ENCODE measurements at places on chromosomes 7 and 10.

DNA sequence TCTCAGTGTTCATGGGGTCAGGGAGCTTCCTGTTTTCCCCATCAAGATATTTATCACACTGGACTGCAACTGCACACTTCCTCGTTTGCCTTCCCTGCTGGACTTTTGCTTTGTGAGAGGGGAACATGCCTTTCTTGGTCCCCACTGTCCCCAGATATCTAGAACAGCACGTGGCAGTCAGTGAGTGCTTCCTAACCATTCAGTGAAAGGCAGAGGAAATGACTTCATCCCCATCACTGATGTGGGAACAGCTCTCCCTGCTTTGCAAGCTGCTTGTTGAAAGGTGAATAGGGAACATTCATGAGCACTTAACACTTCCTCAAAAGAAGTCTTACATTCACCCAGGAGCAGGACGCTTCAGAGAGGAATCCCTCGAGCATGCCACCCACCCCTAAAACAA, 135.4 kb downstream of the MYOF start:
- DNase-seq: peak; percentile 17

- peak; percentile 41 for DNase-seq
Observed at GRCh38 chr10:4652111-4653010, 173.6 kb upstream of the AKR1E2 start.

DNA sequence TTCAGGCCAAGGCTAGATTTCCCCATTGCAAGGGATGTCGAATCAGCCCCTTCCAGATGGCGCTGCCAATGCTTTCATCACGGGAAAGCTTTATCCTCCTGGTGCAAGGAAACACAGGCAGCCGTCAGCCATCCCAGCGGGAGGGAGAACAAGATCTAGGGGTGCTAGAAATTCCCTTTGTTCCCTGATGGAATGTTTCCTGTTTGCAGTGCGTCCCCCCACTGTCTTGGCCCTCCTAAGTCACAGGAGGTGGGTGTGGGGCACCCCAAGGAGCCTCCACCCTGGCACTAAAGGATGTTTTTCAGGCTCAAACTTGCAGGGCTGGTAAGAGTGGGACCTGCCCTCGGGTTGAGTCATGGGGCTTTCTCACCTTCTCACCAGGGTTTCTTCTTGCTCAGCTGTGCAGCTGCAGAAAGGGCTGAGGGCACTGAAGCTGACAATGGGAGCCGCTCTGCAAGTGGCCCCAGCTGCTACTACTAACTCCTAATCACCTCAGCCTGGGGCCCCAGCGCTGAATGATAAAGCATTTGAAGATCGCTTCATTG, 103.6 kb downstream of the PRPF18 start:
- DNase-seq: no peak

DNA sequence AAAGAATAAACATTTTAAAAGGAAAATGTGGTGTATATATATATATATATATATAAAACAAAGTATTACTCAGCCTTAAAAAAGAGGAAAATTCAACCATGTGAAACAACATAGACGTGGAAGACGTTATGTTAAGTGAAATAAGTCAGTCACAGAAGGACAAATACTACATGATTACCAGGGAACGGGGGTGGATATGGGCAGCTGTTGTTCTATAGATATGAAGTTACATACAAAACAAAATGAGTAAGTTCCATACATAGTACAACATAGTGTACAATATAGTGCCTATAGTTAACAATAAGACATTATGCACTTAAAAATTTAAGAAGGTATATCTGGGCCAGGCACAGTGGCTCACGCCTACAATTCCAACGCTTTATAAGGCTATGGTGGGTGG, 48.8 kb downstream of the SGMS1 start:
- DNase-seq: no peak

DNA sequence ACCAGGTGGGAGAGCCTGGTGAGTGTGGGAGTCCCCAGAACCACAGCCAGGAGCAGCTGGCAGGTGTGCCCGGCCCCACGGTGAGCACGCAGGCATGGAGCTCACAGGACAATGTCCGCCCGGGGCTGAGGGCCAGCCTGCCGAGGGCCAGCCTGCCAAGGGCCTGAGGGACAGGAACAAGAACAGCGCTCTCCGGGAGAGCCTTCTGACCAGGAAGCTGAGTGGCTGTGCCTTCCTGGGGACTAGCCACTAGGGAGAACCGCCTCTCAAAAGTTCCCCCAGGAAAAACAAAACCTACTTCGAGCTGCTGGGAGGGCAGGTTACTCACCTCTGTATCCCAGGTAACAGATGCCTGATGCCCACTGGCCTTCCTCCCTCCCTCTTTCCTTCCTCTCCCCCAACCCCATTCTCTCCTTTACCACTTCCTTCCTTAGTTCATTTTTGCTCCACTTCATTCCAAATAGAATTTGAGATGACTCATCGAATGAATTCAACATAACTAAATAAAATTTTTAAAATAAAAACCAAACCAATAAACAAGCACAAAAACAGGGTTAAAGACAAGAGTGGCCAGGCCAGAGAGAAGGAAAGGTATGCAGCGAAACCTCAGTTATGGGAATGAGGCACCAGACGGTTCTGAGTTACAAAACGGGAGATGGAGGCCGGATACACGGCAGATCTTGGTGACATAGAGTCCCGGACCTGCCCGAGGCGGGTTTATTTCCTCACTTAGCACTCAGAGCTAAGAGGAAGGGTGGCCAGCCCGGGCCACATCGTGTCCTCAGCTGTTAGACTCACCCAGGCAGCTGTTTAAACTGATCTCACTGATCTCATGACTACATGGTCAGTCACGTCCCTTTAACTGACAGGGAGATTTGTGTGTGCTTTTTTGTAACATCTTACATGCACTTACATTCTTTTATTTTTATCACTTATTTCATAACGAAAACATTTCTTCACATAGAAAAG, 128.5 kb downstream of the TNS3 start:
- DNase-seq: no peak

All from activated CD4-positive, alpha-beta T cell treated with anti-CD3 and anti-CD28 coated beads, Interleukin-2, Interleukin-6, amounts not matched to agents 100 ng/mL and 50 ng/mL, durations not matched to agents 16 hours and 8 hours (primary cell).